ENCODE measurements at places on chromosomes 4 and X.

- no peak for DNase-seq
These were observed 78.7 kb downstream of the WDFY3 start for GRCh38 chr4:84887824-84888223.

DNA sequence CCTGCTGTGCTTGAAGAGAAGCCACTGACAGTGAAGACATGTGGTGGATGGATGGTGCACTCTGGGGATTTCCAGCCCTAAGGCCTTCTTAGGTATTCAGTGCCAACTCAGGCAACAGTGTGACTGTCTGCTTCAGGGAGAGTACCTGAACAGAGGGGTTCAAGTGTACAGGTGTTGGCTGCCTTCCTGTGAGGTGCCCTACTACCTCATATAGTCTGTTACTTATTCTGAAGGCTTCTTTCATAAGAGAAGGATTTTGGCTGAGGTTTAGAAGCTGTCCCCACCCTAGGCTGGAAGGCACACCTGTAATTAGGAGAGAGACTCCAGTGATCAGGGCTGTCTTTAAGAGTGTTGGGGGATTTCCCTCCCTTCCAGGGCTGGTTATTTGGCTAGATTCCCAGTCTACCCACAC is 1.8 kb downstream of the FTHL17 start:
- DNase-seq = no peak

DNA sequence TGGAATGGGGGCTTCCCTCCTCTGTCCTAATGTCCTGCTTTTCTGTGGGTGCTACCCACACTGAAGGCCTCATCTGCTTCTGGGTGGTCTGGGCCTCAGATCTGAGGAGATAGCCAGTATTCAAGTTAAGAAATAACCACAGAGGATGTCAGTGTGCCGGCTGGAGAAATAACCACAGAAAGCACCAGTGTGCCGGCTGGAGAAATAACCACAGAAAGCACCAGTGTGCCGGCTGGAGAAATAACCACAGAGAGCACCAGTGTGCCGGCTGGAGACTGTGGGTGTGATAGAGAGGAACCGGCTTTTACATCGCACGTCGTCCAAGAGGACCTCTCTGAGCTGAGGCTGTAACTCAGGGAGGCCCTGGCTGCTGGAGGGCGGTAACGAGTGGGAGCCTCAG is 65.7 kb upstream of the PSAPL1 start:
- no peak for DNase-seq

- DNase-seq = no peak
These were observed 23.5 kb upstream of the SLC34A2 start for GRCh38 chr4:25632135-25632534.

DNA sequence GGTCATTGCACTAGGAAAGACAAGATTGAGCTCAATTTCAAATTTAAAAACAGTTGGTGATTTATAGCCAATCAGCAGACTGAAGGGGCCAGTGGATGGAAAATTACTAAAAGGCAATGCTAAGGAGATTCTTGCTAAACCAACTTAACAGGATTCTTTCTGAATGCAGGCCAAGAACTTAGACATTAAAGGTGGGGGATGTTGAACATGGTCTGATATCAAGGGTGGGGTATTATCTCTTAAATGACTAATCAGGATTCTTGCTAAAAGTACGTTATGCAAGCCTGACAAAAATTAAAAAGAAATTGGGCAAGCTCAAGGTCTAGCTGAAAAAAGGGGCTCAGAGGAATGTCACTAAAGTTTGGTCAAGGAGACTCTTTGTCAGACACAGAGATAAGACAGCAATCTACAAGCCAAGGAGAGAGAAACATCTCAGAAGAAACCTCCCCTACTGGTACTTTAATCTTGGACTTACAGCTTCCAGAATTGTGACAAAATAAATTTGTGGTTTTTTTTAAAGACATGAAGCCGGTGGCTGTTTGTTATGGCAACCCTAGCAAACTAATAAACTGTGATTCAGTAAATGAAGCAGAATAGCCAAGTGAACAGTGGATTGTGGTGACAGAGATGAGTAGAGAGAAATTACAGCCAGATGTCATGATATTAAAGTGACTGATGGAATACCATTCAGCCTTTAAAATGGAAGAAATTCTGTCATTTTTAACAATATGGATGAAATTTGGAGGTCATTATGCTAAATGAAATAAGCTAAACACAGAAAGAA is 120.3 kb upstream of the KLHL4 start:
- no peak for DNase-seq

DNA sequence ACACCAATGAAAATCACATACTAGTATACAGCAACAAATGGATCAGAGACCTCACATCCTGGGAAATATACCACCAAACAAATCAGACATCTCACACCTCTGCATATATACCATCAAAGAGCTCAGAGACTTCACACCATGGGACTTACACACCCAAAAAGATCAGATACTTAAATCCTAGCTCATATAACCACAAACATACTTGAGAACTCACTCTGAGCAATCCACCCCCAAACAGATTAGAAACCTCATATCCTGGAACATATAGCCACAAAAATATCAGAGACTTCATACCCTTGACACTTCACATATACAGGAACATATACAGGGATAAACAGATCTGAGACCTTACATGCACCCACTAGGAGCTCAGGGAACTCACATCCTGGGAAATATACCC is 32.1 kb downstream of the SUV39H1 start:
- DNase-seq = no peak

DNA sequence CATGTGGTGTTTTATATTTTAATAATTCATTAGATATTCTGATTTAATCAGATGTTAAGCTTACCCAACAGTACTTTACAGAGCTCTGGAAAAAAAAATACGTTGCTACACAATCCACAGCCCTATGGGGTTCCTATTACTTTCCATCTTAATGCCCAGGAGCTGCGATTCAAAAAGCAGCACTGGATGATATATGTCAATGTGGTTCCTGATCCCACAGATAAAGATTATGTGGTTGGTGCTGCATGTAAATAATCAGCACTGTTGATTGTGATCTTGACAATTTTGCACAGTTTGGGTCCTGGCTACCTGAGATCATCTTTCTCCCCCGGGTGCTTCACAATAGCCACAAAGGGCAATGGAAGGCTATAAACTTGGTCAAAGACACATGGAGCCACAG is 72.7 kb upstream of the DCLK2 start:
- DNase-seq = no peak

DNA sequence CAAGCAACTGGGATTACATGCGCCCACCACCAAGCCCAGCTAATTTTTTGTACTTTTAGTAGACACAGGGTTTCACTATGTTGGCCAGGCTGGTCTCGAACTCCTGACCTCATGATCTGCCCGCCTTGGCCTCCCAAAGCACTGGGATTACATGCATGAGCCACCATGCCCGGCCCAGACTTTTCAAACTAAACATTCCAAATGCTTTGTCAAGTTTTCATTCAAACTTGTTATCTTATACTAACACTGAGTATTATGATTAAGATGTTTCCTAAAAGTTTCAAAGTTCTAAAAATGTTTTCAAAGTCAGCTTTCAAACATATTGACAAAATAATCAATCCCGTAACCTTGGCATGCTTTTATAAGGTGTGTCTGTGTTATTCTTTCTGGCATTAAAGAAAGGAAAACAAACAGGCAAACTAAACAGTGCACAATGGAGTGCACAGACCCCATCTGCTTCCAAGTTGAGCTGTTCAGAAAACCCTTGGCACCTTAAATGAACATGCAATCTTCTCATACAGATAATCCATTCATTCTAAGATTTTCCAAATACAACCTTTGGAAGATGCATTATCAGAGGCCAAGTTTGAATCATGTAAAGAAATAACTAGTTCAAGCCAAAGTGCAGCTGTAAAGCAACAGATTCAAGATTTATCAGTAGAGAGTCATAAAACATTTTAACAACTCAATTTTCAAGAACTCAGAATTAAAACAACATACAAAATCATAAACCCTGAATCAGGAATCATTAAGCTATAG is 49.1 kb downstream of the ABCG2 start:
- no peak for DNase-seq

DNA sequence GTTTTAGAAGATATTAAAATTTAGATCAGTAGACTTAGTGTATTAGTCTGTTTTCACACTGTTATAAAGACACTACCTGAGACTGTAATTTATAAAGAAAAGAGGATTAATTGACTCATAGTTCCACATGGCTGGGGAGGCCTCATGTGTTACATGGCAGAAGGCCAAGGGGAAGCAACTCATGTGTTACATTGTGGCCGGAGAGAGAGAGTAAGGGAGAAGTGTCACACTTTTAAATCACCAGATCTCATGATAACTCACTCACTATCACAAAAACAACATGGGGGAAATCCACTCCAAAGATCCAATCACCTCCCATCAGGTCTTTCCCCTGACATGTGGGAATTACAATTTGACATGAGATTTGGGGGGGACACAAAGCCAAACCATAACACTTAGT is 1159.7 kb upstream of the PCDH7 start:
- no peak for DNase-seq
